Stimulated activated CD8-positive, alpha-beta memory T cell treated with anti-CD3 and anti-CD28 coated beads, Interleukin-7, amount 100 ng/mL, for 1 hour (primary cell): ENCODE measurements at places on chromosomes 3 and 15.

GRCh38 chr3:51876186-51876585, 785 bp upstream of the IQCF5 start:
- DNase-seq: no peak

- no peak for DNase-seq
These were observed 55.9 kb downstream of the CGNL1 start for GRCh38 chr15:57432141-57432741.

DNA sequence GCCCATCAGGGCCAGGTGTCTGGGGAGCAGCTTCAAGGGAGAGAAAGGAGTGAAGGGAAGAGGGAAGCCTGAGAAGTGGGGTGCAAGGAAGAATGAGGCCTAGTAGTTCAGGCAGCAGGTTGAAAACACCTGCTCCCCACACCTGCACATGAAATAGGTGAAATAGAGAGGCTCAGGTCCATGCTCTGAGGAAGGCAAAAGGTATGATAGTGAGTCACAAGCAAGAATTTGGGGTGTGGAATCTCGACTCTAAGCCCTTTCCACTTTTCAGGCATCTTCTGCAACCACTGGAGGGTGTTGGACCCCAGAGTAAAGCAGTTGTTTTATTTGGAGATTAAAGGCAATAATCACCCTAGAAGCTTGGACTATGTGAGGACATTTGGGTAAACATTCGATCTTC, 157.5 kb downstream of the CTNNB1 start:
- DNase-seq: no peak

GRCh38 chr3:52795298-52795900, 803 bp downstream of the ITIH3 start:
- no peak for DNase-seq

- no peak for DNase-seq
These were observed 29.5 kb downstream of the POPDC2 start for GRCh38 chr3:119630880-119631329.

DNA sequence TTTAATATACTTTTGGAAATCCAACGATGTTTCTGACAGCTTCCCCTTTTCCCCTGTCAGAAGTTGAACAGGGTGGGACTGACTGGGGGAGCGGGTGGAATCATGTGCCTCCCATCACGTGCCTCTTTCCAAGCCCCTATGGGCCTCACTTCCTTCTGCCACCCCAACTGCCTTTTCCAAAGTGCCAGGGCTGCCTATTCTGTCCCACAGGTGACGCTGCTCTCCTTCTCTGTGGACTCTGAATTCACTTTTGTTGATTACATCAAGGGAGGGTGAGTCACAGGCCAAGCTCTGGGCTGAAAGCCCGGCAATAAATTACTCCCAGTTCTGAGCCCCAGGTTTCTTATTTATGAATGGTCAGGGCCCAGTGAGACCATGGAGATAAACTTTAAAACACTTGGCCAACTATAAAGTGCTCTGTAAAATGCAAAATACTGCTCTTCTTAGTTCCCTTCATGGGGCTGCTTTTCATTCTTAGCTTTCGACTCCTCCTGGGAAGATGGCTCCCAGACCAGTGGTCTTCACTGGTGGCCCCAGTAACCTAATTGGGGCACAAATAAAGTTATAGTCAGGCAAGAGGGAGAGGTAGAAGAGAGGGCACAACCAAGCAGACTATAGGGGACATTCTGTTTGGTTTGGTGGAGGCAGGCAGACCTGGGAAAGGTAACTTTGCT, 12.3 kb downstream of the CPNE9 start:
- no peak for DNase-seq

- DNase-seq: no peak
These were observed 31.4 kb downstream of the FSD2 start for GRCh38 chr15:82774496-82774895.

GRCh38 chr3:119314821-119315220, 20.6 kb downstream of the ARHGAP31 start:
- no peak for DNase-seq

GRCh38 chr3:55537129-55537528, 50.0 kb upstream of the WNT5A start:
- no peak for DNase-seq

DNA sequence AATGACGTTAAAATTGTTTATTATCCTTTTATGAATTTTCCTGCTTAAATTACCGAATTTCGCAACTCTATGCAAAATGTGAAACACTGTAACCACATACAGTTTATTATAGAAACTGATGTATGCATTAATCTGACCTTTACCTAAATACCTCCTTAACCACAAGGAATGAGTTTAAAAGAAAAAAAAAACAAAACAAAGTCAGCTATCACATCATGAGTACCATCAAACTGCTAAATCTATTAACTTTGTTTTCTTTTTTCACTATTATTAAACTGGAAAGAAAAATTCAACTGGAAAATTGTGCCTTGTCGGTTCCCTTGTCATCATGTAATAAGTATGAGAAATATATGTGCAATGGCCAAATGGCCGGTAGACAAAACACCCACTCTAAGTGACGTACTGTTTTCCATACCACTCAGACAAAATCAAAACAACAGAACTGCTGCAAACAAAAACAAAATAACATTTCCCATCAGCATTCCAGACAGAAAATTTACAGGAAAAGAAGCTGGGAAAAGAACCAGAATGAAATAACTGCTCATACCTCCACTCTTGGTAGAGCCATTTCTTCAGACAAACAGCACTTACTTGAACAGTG, 415.3 kb downstream of the FOXP1 start:
- DNase-seq: no peak

- no peak for DNase-seq
These were observed 16.5 kb downstream of the ANXA2 start for GRCh38 chr15:60381148-60381788.
